ENCODE measurements at places on chromosomes 3 and 15. TPM values are rescaled to one million over a fixed set of nuclear protein-coding genes. Genes with fewer than 3 reads are reported as not detected.

RAB7A gene
- 73.1 TPM for total RNA-seq

ADAMTS7 gene
- total RNA-seq = 60.2 TPM

CCNB2 gene
- 0.42 TPM for total RNA-seq

GP5 gene
- not detected for total RNA-seq

CDCP1 gene
- 3.4 TPM for total RNA-seq

EHHADH gene
- 2.0 TPM for total RNA-seq

ANKUB1 gene
- 0.81 TPM for total RNA-seq

LRRIQ4 gene
- total RNA-seq = not detected

COL6A5 gene
- total RNA-seq = not detected

PP2D1 gene
- not detected for total RNA-seq

MBNL1 gene
- 1,062 TPM for total RNA-seq

ROBO2 gene
- total RNA-seq = 9.8 TPM

NR1I2 gene
- not detected for total RNA-seq
